ENCODE measurements at places on chromosomes 5 and 9.
A peak's percentile ranks its signal among the peaks of the same experiment; 100 is the strongest.

DNA sequence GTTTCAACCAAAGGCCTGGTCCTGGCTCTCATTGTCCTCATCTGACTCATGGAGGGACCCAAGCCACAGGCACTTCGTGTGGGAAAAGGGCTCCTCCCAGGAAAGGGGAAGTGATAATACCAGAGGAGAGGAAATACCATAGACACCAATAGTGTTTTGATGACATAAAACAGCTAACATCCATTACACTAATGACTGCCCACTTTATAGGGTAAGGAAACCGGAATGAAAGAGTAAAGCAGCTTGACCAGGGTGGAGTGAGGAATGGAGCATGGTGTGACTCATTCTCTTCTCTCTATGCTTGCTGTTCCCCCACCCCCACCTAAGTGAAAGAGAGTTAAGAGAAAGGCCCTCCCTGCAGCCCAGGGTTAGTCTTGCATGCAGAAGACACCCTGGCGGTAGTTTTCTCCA is 67.4 kb upstream of the HRH2 start:
- no peak for DNase-seq

DNA sequence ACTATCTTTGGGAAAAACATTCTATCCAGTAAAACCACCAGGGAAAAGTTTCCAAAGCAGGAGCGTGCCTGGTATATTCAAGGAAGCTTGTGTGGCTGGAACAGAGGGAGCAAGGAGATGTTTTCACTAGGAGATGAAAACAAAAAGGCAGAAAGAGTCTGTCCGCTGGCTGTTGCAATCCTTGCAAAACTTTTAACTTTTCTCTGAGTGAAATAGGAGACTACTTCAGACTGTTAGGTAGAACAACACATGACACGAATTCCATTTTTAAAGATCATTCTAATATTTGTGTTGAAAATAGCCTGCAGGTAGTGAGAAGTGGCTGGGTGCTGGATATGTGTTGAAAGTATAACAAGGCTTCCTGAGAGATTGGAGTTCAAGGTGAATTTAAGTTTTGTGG is 69.5 kb downstream of the PRR16 start:
- DNase-seq, result no peak

DNA sequence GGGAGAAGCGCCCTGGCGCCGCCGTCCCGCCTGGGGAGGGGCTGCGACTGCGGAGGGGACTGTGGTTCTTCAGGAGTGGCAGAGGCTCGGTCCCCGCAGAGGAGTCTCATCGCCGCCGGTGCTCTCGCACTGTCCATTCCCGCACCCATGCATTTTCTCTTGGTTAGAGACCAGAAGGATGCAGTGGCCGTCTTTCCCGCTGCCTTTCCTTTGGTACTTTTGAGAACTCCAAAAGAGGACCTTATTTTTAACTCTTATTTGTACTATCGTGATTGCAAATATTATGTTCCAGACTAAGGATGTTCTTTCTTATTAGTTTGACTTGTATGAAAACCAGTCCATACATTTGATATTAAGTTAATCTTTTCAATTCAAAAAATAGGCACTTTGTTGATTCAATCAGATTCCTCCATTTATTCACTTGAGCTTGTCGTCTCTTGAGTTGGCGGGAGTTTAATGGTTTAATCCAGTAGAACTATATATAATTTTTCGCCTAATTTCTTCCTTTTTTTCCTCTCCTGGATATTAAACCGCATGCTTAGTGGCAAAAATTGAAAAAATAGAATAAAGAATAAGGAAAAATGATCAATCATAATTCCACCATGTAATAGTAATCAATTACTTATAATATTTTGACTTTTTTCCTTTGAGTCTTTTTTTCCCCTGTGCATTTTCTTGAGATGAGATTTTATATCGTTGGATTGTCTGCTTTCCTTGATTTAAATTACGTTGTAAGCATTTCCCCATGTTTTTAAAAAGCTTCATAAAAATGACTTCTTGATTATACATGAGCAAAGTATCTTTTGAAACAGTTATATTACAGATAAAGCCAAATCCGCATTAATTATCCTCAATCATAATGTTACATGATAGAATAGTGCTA is 861 bp downstream of the ZFYVE16 start:
- peak; percentile 60 for DNase-seq

- DNase-seq, result no peak
Measured at GRCh38 chr9:126724226-126724625, 80.6 kb upstream of the ZBTB43 start.

DNA sequence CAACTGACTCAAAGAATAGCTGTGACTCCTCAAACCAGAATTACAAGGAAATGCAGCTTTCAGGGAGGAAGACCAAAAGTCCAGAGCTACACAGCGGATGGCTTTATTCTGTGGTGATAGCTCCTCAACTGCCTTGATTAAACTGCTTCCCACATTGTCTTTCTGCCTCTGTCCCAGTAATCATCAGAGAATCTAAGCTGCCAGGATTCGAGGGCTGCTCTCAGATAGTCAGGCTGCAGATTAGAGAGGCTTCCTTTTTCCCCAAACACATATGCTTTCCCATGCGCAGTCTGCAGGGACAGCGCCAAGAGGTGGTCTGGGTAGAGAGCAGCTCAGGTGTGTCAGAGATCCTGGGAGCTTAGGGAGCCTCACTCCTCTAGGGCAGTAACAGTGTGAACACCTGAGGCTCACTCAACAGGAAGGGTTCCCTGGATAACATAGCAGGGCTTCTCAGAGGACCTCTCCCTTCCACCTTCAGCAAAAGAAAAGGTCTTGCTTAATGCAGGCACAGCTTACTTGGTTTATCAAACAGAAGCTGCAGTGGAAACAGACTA is 439.9 kb upstream of the TLE4 start:
- no peak for DNase-seq

DNA sequence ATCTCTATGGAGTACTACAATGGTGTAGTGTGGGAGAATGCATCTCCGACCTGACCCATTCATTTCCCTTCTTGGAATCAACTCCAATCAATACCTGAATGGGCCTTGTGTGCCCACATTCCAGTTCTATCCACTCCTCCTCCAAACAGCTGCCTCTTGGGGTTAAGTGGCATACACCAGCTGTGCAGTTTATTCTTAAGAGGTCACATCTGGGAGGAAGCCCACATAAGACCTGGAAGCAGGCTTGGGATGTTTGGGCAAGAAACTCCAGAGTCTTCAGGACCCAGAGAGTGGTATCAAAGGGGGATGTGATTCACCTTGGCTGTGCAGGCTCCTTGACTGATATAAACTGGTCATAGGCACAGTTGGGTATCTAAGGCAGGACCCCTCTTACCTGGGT is 46.0 kb downstream of the ACTBL2 start:
- no peak for DNase-seq

GRCh38 chr5:35058374-35058788 is 10.6 kb upstream of the AGXT2 start:
- DNase-seq, result no peak

GRCh38 chr5:57779383-57780223 is 297.0 kb upstream of the ACTBL2 start:
- DNase-seq, result peak; percentile 16

- DNase-seq, result no peak
Measured at GRCh38 chr9:94563548-94563947, 8.7 kb downstream of the PCAT7 start.

- no peak for DNase-seq
Measured at GRCh38 chr5:72241346-72242003, 78.6 kb downstream of the MRPS27 start.

DNA sequence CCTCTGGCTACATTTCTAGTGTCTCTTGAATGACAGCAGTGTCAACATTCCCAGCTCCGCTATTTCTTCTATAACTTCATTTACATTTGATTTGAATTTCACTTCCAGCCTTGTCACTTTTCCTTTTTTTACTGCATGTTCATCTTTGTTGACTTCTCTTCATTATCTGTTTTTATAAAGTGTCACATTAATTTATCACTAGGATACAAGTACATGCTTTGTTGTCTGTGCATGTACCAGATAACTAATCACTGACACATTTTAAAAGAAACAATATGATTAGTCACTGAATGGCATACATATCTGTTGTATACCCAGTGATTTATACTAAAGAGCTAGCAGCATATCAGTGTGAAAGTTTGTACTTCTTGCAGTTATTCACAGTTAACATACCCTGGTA is 29.1 kb downstream of the ARSK start:
- no peak for DNase-seq

DNA sequence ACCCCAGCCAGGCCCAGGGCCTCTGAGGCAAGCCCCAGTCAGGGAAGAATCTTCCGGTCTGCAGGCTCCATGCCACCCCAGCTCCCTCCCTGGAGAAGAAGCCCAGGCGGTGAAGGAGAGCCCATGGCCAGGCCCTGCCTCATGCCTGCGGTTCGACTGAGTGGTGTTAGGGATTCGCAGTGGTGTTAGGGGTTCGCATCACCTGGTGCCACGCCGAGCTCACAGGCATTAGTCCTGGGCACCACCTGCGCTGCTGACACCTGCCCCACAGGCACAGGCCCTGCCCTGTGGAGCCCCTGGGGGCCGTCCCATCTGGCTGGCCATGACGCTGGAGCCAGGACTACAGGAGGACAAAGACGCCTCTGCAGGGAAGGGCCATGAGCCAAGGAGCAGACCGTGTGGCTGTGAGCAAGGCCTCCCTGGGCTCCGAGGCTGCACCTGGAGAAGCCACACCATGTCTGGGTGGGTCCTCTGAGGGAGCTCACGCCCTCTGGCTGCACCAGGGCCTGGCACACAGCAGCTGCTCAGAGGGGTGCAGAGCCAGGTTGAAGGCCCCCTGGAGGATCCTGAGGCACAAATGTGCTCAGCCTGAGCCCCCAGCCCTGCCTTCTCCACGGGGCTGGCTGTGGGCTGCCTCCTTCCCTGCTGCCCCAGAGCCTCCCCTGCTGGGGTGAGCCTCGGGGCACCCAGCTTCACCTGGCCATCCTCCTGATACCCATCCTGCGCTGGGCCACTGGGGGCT is 27.6 kb upstream of the RNF130 start:
- DNase-seq, result no peak

DNA sequence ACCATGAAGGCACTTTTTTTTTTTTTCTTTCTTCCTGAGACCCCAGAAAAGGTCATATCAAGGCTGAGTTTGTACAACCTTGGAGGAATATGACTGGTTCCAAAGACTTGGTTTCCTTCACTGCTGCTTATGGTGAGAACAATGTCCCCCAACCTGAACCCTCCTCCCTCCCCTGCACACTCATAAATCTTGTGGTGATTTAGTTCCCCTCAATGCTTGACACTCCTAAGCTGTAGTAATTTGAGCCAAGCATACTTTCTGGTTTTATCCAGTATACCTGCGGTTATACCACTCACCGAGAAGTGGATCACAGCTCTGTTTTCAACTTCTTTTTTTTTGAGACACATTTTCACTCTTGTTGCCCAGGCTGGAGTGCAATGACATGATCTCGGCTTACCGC is 149.9 kb upstream of the KLF4 start:
- DNase-seq, result no peak

GRCh38 chr9:100679834-100680233 is 102.0 kb downstream of the CAVIN4 start:
- no peak for DNase-seq

DNA sequence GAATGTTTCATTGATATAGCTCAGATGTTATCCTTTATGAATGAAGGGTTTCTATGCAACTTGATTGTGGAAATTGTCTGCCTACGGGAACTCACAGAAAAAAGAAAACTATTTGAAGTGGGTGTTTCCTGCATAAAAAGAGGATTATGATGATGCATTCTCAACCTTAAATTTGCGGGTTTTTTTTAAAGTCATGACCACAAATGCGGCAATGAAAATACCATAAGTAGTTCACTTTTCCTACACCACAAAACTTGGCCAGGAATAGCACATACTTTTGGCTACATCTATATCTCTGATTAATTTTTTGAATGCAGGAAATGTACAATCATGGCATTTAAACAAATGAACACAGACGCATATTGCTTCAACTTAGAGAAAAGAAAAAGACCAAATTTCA is 754.7 kb downstream of the DTWD2 start:
- DNase-seq, result no peak

GRCh38 chr9:137146527-137146918 is 7.6 kb downstream of the GRIN1 start:
- DNase-seq, result no peak

- DNase-seq, result no peak
Measured at GRCh38 chr9:125943831-125944230, 196.7 kb downstream of the PBX3 start.

- DNase-seq, result no peak
Measured at GRCh38 chr5:180157866-180158265, 51.1 kb downstream of the RASGEF1C start.

GRCh38 chr5:52989025-52989780 is at the start of gene ITGA2:
ITGA2 (plus strand) TSS chr5:52989352; CDS start chr5:52989469, 117 bp downstream.
- peak; percentile 44 for DNase-seq

- DNase-seq, result no peak
Measured at GRCh38 chr5:110727025-110727314, 499 bp upstream of the TMEM232 start.

DNA sequence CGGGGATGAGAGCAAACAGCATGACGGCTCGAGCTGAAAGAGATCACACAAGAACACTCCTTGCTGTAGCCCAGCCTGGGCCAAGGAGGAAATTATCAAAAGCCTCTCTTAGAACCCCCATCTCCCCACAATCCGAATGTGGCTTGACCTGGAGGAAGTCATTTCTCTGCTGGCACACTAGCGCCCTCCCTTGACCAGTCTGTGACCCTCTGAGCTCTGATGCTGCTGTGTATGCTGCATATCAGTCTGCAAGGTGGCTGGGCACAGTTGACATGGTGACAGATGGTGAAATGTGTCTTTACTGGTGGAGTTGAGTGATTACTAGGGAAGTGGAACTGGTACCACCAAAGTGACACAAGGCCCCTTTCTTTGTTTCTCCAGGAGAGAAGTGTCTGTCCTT is 3.3 kb downstream of the SLC46A2 start:
- no peak for DNase-seq

DNA sequence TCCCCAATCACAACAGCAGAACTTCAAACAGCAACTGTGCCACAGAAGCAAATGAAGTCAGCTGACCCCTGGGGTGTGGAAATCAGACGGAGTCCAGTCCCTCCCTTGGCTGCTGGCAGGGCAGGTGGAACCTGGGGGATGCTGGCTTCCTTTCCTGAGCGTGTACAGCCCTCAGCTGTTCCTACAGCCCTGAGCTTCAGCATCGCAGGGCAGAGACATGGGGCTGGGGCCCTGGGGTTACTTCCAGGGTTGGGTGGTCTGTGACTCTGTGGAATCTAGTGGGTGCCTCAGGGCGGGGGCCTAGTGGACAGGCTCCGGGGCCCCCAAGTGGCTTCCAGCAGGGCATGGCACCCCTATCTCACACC is 7.3 kb upstream of the RXRA start:
- peak; percentile 5 for DNase-seq

Data from left ventricle myocardium inferior (tissue), 1 donor.